ENCODE measurements at places on chromosomes 2 and 18.

GRCh38 chr2:19178175-19178574, 180.2 kb downstream of the OSR1 start:
- DNase-seq: no peak

DNA sequence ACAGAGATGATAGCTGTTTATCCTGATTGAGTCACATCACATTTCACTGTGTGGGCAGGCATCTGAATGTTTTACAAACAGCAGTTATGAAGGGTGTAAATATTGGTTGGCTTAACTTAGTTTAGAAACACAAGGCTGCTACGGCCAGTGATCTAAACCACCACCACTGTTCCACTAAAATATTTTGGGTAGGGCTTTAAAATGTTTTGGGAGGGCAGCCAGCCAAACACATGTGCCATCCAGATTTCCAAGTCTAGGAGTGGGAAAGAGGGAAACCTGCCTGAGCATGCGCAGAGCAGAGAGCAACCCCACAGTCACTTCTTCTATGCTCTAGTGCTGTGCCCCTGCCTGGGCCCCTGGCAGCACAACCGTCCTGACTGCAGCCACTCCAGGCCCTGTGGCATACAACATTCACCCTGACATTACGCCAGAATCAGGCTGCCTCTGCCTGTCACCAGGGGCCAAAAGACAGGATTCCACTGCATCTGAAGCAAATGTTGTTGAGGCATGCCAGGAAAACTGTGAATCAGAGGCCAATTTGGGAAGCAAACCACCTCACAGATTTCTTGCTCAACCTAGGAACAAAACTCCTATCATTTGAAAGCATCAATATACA, 74.8 kb upstream of the COL5A2 start:
- DNase-seq: no peak

GRCh38 chr2:64869126-64869525, 120.1 kb upstream of the SLC1A4 start:
- no peak for DNase-seq

- DNase-seq: peak; percentile 65
These were observed 100.9 kb downstream of the DPP10 start for GRCh38 chr2:114543236-114543766.

GRCh38 chr2:127531221-127531648, 4.2 kb upstream of the MYO7B start:
- no peak for DNase-seq

GRCh38 chr2:155651851-155652250, 680.7 kb downstream of the NR4A2 start:
- no peak for DNase-seq

GRCh38 chr2:229920011-229920641, 1.7 kb downstream of the TRIP12 start:
- DNase-seq: no peak

DNA sequence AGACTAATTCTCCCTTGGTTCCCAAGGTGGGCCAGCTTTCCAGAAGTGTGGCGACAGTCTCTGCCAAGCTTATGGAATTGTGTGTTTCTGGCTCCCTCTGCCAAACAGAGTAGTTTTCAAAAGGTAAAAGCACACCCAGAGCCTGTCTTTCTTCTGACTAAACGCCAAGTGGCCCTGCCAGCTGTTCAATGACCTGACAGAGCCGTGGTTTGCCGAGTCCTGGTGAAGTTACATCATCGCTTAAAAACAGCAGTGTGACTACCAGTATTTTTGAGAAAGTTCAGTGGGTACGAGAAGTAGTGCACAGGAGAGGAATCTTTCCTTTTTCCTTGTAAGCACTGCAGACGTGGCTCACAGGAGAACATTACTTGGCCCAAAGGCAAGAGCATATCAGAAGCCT, 1.9 kb downstream of the PER2 start:
- no peak for DNase-seq

- DNase-seq: peak; percentile 2
These were observed 40.4 kb upstream of the ATIC start for GRCh38 chr2:215271446-215271845.

GRCh38 chr2:105919191-105919811, 174.6 kb downstream of the NCK2 start:
- DNase-seq: no peak

- no peak for DNase-seq
These were observed 43.2 kb downstream of the KDM3A start for GRCh38 chr2:86484385-86484784.

- DNase-seq: no peak
These were observed 464.6 kb downstream of the MTX2 start for GRCh38 chr2:176733698-176734430.

- no peak for DNase-seq
These were observed 54.7 kb downstream of the UGGT1 start for GRCh38 chr2:128145651-128146050.

DNA sequence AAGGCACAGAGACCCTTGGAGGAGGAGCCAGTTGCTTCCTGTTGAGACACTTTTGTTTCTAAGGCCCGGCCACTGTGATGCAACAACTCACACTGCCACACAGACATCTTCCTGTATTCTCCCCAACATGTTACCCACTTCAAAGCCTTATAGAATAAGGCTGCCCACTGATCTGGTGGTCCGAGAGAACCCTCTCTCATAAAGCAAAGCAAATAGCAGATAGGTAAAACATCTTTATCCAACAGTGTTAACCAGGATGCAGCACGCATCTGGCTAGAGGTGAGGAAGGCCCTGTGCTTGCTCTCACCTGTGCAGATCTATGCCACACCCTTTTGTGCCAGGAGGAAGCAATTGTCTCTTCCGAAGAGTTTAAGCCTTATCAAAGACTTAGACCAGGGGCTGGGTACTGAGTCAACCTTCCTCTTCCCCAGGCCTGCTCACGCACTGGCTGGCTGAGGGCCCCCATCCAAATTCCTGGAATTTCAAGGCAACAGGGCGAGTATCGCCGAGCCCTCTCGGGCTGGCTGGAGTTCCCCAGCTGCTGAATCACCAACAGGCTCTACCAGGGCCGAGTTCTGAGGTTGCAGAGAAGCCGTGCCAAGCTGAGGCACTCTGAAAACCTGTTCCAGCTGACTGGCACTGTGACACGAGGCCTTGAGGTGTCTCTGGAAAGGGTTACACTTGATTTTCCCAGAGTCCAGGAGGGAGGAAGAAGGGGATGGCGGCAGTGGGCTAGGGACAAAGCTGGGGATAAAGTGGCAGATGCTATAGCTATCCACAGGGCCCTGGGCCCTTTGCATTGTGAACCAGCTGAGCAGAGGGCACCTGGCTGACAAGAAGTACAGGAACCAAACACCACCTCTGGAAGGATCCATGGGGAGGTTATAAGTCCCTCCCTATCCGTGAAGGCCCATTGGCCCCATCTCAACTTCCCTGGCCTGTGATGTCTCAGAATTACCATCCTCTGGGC, 29.3 kb downstream of the TGFA start:
- no peak for DNase-seq

GRCh38 chr2:207144173-207144785, 21.5 kb downstream of the KLF7 start:
- no peak for DNase-seq

DNA sequence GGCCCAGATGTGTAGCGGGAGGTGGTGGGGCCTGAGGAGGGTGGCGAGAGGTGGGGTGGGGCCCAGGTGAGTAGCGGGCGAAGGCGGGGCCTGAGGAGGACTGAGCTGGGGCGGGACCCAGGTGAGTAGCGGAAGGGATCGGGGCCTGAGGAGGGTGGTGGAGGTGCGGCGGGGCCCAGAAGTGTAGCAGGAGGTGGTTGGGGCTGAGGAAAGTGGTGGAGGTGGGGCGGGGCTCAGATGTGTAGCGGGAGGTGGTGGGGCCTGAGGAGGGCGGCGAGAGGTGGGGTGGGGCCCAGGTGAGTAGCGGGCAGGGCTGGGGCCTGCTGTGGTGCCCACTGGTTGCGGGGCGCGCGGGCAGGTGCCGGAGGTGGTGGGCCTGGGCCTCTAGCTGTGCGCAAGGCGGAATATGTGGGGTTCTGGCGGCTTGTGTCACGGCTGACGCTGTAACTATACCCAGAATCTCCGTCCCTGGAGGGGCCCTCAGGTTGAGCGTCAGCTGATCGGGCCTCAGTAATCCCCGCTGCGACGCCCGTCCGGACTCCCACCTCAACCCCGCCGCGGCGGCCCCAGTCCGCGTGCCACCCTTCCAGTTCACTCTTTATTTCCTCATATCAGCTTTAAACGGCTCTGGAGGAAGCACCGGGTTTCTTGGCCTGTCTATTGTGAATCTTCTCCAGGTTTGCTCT, 866 bp upstream of the SF3B6 start:
- no peak for DNase-seq

- DNase-seq: no peak
These were observed 325.4 kb downstream of the PID1 start for GRCh38 chr2:228945710-228946109.

DNA sequence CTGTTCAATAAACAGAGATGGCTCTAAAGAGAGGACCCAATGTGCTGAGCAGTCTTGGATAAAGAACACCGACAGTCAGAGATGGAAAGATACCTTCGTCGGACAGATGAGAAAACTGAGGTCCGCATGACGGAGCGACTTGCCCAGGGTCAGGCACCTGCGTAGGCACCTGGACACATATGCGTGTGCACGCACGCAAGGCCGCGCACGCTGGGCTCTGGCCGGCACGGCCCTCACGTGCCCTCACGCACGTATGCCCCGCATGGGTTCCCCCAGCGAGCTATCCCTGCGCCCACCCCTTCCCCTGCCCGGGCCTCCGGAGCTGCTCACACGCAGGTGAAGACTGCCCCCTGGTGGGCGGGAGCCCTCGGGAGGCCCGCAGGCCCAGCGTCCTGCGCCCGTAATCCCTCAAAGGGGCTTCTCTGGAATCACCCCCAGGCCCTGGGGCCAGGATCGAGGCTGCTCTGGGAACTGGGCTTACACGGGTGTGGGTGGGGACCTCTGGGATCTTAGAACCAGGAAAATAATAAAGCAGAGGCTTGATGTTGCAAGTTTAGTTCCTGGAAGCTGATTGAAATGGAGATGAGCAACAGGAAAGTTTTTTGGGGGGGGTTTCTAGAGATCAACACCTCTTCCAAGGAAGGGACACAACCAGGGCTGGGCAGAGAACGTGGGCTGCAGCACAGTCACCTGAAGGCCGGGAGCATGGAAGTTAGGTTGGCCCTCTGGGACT, 246.3 kb downstream of the TNS1 start:
- DNase-seq: peak; percentile 76

DNA sequence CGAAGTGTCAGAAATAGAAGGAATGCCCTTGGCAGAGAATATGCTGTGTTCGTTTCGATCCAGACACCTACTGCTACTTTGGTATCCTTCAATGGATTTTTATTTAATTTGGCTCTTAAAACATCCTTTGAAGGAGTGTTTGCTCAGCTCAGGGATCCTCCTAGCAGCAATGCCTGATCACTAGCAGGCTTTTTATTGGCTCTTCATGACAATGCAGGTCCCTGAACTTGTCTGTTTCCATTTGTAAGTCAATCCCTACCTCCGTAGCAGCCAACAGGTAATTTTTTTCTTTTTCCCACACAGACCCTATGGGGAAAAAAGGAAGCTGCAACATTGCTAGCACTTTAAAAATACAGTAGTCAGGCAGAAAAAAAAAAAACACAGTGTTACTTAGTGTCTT, 366.2 kb upstream of the LRRTM1 start:
- DNase-seq: no peak

GRCh38 chr2:84846741-84847142, 34.1 kb downstream of the TRABD2A start:
- no peak for DNase-seq

GRCh38 chr2:236569573-236569973, at the start of gene ACKR3:
ACKR3 (plus strand) TSS chr2:236569825; CDS start chr2:236580466, 10,641 bp downstream.
- DNase-seq: peak; percentile 74

- no peak for DNase-seq
These were observed 5.4 kb downstream of the METTL21A start for GRCh38 chr2:207619764-207620203.

DNA sequence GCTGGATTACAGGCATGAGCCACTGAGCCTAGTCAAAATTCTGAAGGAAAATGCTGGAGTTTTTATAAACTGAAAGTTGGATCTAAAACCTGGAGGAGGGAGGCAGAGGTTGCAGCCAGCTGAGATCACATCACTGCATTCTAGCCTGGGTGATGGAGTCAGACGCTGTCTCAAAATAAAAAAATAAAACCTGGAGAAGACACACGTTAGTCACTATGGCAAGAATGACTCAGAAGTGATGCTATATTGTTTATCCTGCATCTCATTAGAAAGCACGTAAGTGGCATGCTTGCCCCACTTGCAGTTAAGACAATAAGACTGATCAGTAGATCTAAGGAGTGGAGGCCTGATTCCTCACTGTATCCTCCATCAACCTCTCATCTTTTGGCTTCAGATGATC, 106.6 kb upstream of the STON1 start:
- no peak for DNase-seq

DNA sequence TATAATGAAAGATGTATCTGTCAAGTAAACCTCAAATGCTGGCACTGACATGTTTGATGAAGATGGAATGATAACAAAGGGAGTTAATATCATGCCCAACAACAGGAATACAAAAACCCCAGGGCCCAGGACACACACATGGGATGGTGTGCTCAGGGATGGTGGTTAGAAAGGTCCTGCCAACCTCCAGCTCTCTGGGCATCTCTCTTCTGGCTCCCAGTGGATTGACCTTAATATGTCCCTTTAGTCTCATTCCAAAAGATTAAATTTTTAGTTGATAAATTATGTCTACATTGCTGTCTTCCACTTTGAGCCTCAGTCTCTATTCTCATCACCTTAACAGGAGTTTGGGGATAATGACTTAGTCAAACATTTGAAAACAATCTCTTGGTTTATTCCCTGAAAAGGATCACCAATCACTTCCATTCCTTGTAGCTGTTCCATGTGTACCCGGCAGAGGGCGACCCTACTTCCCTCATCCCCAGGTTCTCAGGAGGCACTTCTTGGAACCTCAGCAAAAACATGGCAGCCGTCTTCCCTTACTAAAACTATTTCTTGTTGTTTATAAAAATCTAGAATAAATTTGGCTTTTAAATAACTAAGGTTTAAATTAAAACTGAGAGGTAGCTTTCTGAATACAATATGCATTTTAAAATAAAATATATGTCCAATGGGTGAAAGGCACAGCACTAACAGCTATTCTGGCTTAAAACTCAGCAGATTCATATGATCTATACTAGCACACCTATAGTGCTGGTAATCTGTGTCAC, 29.6 kb downstream of the MCEE start:
- DNase-seq: peak; percentile 7

- no peak for DNase-seq
These were observed 622.3 kb upstream of the ACVR2A start for GRCh38 chr2:147222506-147222905.

DNA sequence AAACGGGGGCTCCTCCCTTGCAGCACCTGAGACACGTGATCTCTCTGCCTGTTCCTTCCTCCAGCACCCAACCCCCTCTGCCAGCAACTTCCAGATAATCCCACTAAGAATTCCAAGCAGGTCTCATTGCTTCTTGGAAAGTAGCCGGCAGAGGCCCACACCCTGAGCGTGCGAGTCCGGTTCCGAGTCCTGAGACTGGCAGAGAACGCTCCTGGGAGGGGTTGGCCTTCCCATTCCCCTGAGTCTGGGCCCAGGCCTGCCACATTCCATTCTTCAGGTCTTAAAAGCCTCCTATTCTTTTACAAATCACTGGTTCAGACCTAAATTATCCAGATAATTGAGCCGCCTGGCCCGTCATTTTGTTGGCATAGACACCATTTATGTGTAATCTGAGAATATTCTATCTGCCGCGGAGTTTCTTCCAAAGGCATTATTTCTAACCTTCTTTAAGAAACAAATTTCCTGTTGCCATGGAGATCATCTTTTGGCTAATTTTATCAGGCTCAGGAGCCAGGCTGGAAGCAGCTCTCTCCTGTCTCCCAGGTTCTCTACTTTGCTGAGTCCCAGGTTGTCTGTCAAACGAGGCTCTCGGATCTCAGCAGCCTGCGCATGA, 165.4 kb downstream of the MYCN start:
- DNase-seq: no peak

- DNase-seq: no peak
These were observed 152.8 kb upstream of the ACAA2 start for GRCh38 chr18:49966090-49966489.

Data from left renal pelvis (tissue), 4 donors.